ENCODE measurements at places on chromosomes 1 and 21.

DNA sequence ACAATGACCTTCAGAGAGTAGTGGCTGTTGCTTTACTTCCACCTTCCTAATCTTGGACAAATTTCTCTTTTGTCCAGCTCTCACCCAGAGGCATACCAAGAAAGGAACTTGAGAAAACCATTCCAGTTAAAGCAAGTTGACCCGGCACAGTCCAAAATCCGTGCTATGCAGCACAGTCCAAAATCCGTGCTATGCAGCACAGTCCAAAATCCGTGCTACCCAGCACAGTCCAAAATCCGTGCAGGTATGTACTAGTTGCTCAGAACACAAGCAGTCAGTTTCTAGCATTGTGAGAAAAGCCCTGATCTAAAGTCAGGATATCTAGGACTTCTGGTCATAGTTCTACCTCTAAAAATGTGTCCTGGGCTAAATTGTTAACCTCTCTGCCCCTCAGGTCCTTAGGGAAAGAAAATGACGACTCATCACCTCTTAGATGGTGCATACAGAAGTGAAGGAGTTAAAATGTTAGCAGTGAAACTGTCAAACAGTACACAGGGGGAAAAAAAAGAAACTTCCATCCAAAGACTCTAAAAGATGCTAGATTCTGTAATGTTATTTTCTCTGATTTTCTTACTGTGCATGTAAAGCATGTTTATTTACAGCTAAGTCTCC, 40.3 kb upstream of the ENAH start:
- DNase-seq, result no peak

- peak; percentile 77 for DNase-seq
These were observed 41.2 kb upstream of the RAB4A start for GRCh38 chr1:229229721-229230139.

DNA sequence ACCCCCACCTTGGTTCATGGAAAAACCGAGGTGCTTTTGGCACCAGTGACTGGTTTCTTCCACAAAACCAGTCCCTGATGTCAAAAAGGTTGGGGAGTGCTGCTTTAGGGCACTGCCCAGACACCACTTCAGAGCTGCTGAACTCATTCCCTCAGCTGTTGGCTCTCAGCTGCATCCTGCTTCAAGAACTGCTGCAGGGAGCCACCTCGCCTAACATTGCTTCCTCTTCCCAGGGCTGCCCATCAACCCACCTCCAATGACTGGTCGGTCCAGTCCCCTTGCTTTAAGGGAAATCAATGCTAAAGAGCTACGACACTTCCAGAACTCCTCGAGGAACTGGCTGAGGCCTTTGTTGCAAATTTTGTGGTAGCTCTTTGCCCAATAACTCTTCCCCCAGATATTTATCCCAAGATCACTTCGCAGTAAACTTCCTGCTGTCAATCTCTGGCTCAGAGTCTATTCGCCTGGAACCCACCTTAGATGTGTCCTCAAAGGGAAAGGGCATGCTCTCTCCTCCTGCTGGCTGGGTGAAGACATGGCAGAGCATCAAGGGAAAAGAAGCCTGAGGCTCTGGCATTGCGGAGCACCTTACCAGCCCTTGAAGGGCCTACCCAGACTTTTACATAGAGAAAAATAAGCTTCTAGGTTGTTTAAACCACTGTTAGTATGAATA, 29.0 kb downstream of the C1orf52 start:
- peak; percentile 87 for DNase-seq

DNA sequence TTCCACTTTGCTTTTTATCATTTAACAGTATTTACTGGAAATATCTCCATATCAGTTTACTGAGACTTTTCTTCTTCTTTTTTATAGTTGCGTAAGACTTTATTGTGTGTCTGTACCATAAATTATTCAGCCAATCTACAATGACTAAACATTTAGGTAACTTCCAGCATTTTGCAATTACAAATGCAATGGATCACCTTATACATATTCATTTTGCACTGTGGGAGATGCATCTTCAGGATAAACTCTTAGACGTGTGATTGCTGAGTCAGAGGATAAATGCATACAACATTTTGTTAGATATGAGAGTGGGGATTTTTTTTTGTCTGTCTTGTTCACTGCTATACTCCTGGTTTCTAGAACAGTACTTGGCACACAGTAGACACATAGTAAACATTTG, 95.7 kb upstream of the GCLM start:
- no peak for DNase-seq

GRCh38 chr1:41242342-41243078, 404 bp upstream of the SCMH1 start:
- peak; percentile 76 for DNase-seq

DNA sequence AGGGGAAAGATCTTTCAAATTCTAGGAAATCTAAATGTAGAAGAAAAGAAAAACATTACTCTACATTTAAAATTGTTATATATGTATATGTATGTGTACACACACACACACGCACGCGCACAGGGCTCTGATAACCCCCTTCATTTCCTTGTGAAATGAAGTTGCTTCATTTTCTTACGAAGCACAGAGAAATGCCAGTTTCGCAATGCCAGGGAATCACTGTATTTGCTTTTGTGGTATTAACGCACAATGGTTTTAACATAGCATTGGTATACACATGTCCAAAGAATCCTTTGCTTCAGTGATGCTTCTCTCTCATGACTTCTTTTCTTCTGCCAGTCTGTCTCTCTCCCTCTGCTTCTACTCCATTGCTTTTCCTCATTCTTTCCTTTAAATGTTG, 8.4 kb upstream of the DDAH1 start:
- no peak for DNase-seq

GRCh38 chr1:234921266-234922062, 207.2 kb downstream of the TOMM20 start:
- DNase-seq, result no peak

- DNase-seq, result peak; percentile 74
These were observed 1.4 kb downstream of the LRRC7 start for GRCh38 chr1:69569175-69569541.

DNA sequence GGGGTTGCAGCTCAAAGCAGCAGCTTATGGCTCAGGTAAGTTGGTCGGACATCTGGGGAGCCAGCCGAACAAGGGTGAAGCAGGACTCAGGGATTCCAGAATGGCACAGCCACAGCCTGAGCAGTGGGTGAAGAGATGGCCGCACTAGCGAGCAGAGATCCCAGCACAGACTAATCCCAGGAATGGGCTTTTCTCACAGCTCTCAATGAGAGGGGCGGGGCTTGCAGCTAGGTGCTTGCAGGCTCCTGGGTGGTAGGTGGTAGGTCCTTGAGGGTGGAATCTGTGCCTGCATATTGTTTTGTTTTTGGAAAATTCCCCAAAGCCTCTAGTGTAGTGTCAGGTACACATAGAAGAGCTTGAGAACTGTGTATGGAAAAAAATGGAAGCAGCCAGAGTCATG, 9.0 kb downstream of the KIAA0040 start:
- no peak for DNase-seq

- no peak for DNase-seq
These were observed 25.4 kb downstream of the GNAI3 start for GRCh38 chr1:109573785-109574184.

DNA sequence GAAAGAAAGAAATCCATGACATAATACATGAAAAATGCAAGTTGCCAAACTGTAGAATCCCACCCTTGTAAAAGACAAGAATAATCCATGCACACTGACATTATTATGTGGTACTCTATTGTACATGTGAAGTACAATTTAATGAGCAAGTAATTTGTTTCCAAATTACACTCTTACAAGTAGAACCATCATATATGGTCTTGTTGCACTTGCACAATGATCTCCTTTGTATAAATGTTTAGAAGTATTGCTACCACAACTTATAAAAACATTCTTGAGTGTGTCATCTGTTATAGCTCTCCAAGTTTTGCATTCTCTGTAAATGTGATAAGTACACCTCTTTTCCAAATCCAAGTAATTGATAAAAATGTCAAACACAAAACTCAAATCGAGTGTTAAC, 29.1 kb upstream of the ZNF281 start:
- no peak for DNase-seq

DNA sequence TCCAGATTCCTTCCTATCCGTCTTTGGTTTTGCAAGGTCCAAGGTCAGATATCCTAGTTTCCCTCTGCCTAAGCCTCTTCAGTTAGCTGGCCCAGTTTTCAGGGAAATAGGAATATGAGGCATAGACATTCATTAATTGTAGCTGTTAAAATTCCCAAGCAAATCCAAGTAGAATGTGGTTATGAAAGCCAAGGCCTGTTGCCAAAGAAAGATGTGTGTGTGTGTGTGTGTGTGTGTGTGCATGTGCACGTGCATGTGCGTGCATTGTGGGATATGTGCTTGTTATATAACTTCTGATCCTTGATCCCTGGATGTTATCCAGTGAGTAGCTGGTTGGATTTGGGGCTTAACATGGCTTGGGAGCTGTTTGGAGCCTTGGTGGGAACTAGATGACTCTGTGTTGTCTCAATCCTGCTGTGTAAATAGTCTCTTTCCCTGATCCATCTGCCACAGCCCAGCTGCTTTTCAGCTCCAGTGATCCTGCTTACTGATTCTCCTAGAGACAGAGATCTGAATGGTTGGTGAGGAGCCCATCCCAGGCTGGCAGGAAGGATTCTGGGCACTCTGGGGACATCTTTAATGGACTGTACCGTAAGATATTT, 70.6 kb upstream of the GCLM start:
- DNase-seq, result peak; percentile 98

- no peak for DNase-seq
These were observed 97.3 kb downstream of the GLIS1 start for GRCh38 chr1:53641481-53642214.

DNA sequence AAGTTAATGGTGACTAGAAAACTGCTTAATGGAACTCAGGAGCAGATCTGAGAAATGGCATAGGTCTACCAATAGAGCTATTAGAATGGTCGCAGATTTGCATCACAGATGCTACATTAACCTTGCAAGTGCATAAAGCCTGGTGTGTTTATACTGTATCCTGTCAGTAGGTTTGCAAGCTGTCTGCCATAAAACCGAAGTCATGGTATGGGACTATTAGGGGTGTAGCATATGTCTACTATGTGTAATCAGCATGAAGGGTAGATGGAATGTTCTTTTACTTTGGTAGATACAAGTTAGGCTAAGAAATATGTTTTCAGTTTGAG, 574.2 kb upstream of the ADGRL2 start:
- no peak for DNase-seq

DNA sequence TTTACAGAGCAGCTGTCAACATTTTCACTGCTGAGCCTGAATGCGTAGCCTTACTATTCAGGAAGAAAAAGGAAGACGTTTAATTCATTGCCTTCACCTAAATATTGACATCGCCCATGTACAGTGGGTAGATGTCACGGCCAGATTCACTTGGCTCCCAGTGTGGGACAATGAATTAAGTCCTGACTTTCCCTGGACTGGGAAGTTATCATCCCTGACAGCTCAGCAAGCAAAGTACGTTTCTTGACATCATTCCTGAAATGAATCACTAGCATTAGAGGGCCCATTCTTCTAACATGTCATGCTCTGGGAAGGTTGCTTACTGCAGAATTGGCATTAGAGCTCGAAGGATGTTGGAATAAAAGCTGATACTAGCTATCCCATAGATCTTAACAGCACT, 37.8 kb downstream of the LRRC53 start:
- no peak for DNase-seq

DNA sequence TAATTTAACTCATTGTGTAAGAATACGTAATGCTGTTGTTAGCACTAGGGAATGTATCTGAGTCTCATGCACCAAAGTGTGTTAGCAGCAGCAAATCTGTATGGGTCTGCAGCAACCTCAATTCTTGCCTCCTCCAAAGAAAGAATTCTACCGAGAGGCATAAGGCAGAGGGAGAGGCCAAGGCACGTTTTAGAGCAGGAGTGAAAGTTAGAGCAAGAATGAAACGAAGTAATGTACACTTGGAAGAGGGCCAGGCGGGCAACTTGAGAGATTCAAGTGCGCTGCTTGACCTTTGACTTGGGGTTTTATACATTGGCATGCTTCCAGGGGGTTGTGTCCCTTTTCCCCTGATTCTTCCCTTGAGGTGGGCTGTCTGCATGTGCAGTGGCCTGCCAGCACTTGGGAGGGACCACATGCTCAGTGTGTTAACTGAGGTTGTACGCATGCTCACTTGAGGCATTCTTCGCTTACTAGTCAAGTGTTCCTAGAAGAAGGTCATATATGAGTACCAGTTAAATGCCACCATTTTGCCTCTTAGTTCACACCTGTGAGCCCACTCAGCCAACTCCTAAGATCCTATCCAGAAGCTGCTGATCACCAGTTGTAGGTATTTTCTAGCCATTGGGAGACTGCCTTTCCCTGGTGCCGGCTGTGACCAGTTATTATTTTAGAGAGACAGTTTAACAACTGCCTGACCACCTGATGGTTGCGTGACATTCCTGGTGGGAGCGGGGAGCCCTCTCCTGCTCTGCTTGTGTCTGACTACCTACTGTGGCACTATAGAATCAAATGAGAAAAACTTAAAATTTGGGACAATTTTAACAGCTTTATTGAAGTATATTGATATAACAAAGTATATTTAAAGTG, 2.7 kb upstream of the CNN3 start:
- DNase-seq, result peak; percentile 71

GRCh38 chr1:175319912-175320230, 127.3 kb upstream of the KIAA0040 start:
- no peak for DNase-seq

- DNase-seq, result no peak
These were observed 23.7 kb upstream of the C1orf198 start for GRCh38 chr1:230892018-230892491.

DNA sequence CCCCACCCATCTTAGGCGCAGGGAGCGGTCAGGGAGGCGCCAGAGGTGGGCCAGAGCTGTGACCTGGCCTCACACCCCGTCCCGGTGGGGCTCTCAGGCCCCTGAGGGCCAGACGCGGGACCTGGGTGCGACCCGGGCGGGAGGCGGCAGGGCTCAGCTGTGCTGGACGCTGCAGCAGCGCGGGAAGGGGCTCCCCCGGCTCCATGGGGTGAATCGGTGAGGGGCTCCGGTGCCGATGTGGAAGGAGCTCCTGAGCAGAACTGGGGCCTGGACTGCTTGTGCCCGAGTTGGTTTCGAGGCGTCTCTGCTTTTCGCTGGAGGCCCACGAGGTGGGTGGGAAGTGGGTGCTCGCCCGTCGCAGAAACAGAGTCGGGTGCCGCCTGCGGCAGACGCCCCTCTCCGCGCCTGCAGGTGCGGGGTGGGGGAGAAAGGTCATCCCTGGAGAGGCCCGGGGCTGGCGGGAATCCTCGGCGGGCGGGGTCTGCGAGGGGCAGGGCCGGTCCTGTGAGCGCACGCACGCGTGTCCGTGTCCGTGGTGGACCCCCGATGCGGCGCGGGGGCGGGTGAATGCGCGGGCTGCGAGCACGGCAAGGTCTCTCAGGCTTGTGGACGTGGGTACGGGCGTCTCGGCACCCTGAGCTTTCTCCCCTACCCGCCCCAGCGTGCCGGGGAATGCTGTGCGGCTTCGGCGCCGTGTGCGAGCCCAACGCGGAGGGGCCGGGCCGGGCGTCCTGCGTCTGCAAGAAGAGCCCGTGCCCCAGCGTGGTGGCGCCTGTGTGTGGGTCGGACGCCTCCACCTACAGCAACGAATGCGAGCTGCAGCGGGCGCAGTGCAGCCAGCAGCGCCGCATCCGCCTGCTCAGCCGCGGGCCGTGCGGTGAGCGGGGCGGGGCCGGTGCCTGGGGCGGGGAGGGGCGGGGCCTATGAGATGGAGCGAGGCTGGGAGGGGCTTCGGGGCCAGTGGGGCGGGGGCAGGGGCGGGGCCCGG, 20.4 kb downstream of the AGRN start:
- DNase-seq, result peak; percentile 96

All from DMS53 (cell line).